ENCODE measurements at places on chromosomes 3 and 15.

- DNase-seq: no peak
These were observed 410.5 kb downstream of the LSAMP start for GRCh38 chr3:116034794-116035193.

DNA sequence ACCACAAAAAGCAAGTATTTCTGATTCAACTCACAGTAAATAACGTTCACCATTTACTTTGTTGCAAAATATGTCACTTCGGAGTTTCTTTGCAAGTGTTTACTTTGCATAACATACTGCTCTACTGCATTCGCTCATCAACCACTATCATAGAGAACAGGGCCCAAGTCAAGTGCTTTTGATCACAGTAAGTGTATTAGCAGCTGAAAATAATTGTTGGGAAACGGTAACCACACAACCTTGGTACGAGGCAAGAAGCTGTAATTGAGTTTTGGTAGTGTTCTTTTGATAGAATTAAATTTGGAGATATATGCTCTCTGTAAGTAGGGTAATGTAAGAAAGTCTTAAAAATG is 80.1 kb downstream of the SATB1 start:
- no peak for DNase-seq

DNA sequence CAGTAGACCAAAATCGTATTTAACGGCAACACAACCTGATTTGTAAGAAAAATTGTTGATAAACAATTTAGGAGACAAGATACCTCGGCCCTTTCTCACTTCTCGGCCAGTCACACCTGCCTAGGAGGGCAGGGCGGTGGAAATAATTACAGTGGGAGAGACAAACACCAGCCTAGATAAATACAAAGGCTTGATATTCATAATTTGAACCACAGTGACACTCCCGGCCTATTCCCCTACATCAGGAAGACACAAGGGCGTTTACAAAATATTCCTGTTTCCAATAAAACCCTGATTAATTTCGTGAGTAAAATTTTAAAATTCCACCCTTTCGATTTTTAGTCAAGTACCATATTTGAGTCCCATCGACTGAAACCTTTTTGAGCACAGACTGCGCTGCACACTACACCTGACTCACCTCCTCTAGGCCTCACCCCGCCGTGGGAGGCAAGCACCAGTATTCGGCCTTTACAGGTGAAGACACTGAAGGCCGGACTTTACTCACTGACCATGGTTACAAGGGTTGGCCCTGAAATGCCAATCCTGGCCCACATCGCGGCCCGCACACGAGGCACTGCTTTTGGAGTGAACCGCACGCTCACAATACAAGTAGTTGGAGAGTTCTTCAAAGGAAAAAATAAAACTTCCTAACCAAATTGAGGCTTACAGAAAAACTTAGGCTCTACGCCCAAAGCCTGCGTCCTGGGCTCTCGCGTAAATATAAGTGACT is 794 bp downstream of the ARPP19 start:
- no peak for DNase-seq

- no peak for DNase-seq
These were observed 779.0 kb downstream of the SQOR start for GRCh38 chr15:46413799-46414198.

- DNase-seq: no peak
These were observed 266.5 kb upstream of the CCDC54 start for GRCh38 chr3:107110596-107111305.

DNA sequence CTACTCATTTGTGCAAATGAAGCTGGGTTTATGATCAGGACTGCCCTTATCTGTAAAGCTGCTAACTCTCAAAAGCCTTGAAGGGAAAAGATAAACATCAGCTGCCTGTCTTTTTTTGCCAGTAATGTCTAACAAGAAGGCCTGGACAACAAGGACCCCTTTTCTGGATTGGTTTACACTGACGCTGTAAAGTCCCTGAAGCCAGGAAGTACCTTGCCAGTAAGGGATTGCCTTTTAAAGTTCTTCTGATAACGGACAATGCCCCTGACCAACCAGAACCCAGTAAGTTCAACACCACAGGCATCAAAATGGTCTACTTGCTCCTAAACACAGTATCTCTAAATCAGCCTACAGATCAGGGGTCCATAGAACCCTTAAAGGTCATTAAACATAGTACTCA is 178.0 kb downstream of the PCCB start:
- no peak for DNase-seq

DNA sequence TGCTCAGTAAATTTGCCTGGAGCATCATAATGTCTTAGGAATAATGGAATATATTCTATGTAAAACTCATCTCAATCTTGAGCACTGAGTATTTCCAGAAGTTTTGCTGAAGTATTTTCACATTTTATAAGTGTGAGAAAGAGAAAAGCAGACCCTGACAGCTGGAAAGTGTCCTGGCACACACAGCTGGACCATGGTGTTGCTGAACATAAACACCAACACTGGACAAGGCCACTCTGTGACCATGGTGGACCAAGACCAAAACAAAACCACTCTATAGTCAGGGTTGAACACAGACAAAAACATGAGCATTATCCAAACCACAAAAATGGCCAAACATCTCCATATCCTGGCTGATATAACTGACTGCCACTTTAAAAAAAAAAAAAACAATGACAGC is 15.1 kb upstream of the SGO1 start:
- DNase-seq: no peak

- no peak for DNase-seq
These were observed 321.2 kb upstream of the TLE3 start for GRCh38 chr15:70418943-70419342.

DNA sequence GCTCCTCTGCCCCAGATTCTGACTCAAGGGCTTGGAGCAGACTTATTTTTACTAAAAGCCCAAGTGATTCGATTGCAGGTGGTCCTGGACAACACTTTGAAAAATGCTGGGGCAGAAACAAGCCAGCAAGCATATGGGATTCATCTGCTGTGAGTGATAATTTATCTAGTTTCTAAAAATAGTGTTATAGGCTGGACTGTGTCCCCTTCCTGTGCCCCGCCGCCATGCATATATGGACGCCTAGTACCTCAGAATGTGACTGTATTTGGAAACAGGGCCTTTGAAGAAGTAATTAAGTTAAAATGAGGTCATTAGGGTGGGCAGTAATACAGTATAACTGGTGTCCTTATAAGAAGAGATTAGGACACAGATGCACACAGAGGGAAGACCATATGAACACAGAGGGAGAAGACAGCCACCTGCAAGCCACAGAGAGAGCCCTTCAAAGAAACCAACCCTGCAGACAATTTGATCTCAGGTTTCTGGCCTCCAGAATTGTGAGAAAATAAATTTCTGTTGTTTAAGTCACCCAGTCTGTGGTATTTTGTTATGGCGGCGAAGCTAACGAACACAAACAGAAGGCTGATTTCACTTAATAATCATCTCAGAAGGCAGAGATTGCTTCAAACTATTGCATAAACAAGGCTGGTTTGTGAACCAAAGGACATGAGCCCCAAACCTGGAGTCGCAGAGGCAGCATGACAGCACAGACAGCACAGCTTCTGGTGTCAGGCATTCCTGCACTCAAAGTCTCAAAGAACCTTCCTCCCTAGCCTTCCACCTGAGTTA is 59.1 kb downstream of the CCNL1 start:
- no peak for DNase-seq

GRCh38 chr3:140536926-140537726 is 140.7 kb upstream of the TRIM42 start:
- DNase-seq: no peak

- peak; percentile 55 for DNase-seq
These were observed 130.1 kb downstream of the UACA start for GRCh38 chr15:70633103-70633831.

GRCh38 chr15:95325763-95326404 is 1004.6 kb upstream of the NR2F2 start:
- peak; percentile 51 for DNase-seq

GRCh38 chr3:13544293-13544831 is 4.6 kb upstream of the FBLN2 start:
- DNase-seq: no peak

GRCh38 chr3:49715611-49716121 is 3.8 kb downstream of the AMIGO3 start:
- DNase-seq: peak; percentile 40

GRCh38 chr3:81339040-81339845 is 422.2 kb downstream of the GBE1 start:
- no peak for DNase-seq

DNA sequence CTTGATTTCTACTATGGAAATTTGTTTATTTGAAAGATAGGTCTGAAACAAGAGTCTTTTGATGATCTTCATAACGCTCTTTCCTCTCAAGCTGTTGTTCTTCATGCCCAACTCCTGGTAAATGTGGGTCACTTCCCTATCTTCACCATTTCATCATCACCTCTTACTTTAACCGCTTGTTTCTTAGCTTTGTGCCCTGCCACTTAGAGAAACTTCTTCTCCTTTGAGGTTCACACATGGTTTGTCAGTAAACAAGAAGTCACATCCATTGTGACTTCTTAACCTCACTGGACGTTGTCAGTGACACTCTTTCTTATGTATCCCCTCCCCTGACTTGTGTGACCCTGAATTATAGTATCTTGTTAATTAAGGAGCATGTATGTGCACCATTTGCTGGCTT is 16.9 kb upstream of the P2RY13 start:
- no peak for DNase-seq

DNA sequence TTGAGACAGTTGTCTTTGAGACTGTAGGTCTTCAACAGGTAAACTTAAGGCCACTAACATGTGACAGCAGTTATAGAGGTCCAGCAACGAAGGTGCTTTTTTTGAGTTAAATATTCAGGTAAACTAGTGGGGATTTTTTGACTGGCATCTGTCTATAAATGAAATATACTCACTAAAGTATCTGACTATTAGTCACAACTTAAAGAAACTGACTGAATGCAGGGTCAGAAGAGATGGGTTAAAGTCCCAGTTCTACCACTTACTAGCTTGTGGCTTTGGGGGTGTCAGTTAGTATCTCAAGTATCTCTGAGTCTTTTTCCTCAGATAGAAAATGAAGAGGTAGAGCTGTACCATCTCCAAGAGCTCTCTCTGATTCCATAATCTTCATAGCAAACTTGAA is 18.0 kb downstream of the MIX23 start:
- DNase-seq: no peak

DNA sequence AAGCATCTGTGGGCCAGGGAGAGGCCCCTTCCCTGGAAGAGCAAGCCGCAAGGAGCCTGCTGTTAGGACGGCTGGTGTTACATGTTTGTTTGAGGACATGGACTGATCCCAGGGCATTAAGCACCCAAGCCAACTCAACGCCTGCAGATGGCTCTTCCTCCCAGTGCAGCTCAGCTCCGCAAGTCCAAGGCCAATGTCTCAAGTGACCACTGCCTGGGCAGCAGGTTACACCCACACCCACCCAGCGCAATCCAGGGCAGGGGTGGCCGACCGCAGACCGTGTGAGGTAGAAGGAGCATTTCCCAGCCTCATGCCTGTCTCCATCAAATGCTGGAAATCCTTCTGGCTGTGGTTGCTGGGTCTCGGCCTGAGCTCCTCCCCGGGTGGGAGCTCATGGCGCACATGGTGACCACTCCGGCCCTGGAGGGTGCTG is 14.5 kb downstream of the GP5 start:
- no peak for DNase-seq

GRCh38 chr15:63344731-63345390 is 36.8 kb downstream of the CA12 start:
- no peak for DNase-seq

GRCh38 chr3:78368636-78369345 is 1328.9 kb downstream of the ROBO2 start:
- no peak for DNase-seq

DNA sequence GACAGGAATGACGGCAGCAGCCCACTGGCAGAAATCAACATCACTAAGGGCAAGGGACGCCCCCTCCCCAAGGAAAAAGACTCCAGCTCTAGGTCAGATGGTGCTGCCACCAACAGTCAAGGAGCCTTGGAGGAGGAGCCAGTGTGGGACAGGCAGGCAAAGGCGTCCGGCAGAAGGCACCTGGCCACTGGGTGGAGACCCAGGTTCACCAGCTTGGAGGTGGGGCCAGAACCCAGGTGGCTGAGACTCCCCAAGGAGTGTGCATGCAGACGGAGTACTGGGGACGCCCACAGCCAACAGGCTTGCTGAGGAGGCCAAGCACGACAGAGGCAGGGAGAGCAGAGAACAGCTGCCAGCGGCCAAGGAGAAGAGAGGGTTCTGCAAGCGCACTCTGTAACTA is 35.2 kb downstream of the PTPN23 start:
- peak; percentile 47 for DNase-seq

DNA sequence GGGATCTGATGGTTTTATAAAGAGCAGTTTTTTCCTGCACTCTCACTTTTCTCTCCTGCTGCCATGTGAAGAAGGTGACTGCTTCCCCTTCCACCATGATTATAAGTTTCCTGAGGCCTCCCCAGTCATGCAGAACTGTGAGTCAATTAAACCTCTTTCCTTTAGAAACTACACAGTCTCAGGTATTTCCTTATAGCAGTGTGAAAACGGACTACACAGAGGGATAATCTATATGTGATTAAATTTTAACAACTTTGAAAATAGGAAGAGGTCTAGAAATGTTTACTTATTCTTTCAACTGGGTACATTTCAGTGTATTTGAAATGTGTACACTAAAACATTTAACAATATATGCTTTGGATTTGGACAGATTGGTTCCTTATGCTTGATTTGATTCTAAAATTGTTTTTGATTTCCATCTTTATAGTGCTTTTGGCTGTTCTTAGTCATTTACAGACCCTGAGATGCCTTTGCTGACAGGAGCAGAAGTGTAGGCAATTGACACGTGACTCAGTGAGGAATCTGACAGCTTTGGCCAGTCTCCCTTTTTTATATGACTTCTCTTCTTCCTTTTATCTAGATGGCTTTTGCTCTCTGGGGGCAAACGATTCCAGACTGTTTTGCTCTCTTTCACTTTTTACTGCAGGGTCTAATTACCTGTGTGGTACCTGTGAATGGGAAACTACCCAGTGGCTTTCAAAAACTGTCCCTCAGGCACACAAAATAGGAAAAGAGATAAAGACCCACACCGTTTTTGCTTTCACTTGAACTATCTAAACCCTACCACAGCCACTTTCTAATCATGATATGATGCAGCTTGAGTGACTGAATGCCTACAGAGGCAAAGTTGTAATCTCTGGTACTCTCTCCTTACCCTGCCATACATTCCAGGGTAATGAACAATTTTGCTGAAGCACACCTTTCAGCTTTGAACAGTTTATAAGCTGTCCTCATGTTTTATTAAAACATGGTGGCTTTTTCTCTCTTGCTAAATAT is 422.6 kb downstream of the ROBO1 start:
- no peak for DNase-seq

DNA sequence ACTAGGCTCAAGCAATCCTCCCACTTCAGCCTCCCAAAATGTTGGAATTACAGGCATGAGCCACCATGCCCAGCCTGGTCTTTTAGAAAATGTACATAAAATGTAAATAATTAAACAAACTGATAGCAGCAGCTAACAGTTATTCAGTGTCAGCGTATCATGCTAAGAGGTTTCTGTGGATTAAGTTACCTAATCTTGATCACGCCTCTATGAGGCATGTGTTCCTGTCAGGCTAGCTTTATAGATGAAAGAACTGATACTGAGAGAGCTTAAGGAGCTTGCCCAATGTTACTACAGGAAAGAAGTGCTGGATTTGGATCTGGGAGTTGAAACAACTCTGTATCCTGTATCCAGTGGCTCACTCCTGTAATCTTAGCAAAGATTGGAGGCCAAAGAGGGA is 11.2 kb upstream of the MST1R start:
- no peak for DNase-seq

GRCh38 chr3:106740116-106740515 is 637.1 kb upstream of the CCDC54 start:
- no peak for DNase-seq

- no peak for DNase-seq
These were observed 208.7 kb upstream of the ROBO1 start for GRCh38 chr3:79976466-79976865.

- DNase-seq: no peak
These were observed 55.2 kb downstream of the ITPR1 start for GRCh38 chr3:4548356-4548755.
